ENCODE measurements at places on chromosomes 5 and 9.

GRCh38 chr9:137761032-137761431, 116.5 kb upstream of the CACNA1B start:
- no peak for DNase-seq

GRCh38 chr5:97162045-97162444, 19.6 kb upstream of the LIX1 start:
- no peak for DNase-seq

DNA sequence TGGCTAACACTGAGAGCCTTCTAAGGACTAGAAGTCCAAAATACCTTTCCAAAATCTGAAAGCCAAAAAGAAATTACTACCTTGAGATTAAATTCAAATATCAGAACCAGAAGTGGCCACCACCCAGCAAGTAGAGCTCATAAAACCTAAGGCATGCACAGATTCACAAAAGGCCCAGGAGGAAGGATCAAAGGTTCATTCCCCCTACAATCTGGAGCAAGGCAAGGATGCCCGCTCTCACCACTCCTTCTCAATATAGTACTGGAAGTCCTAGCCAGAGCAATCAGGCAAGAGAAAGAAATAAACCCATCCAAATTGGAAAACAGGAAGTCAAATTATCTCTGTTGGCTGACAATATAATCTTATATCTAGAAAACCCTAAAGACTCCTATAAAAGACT, 6.0 kb downstream of the RASEF start:
- DNase-seq: no peak

GRCh38 chr5:112063856-112064255, 306.9 kb upstream of the NREP start:
- DNase-seq: no peak

GRCh38 chr5:6307304-6307703, 71.0 kb downstream of the MED10 start:
- no peak for DNase-seq

GRCh38 chr5:146699138-146699537, 179.4 kb downstream of the PPP2R2B start:
- no peak for DNase-seq

DNA sequence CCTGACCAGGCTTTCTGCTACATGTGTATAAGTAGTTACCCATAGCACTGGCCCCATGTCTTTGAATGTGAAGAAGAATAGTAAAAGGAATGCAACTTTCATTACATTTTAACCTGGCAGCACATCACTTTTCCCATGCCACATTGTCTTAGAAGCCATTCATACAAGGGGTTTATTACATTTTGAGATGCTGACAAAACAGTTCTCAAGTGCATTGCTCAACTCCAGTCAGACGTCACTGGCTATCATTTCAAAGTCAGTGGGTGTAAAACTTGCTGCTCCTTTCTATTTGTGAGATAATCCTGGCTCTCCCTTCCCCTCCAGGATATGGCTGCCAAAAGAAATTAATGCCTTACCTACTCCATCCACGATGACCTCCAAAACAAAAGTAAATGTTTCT, 97.0 kb upstream of the VCAN start:
- DNase-seq: no peak

GRCh38 chr5:170748951-170749471, 34.5 kb upstream of the GABRP start:
- DNase-seq: no peak

GRCh38 chr5:169991115-169991869, 11.0 kb upstream of the INSYN2B start:
- DNase-seq: no peak

DNA sequence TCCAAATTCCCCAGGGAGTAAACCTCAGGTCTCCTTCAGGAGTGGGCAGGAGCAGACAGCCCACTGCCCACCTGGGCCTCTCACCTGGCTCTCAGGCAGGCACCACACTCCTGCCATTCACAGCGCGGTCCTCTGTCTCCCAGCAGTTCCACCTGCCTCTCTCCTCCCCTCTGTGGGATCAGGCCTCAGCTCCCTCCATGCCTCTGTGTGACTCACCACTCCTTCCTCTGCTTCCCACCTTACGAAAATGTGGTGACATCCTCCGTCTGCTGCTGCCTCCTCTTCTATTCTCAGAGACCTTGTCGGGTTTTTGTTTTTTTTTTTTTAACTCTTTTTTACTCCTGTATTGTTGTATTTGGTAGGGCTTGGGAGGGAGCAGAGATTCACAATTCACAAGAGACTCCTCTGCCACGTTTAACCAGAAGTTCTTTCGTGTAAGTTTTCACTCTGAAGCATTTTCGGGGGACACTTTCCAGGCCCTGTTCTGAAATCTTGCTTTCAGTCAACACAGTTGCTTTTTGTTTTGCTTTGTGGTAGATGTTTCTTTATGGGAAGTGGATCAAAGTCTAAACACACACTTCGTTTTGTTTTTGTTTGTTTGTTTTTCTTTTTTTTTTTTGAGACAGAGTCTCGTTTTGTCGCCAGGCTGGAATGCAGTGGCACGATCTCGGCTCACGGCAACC, 21.1 kb upstream of the CDKN2AIPNL start:
- no peak for DNase-seq

- no peak for DNase-seq
Measured at GRCh38 chr5:40716590-40716989, 36.9 kb downstream of the PTGER4 start.

- DNase-seq: no peak
Measured at GRCh38 chr9:35519692-35520363, 29.9 kb downstream of the RUSC2 start.

GRCh38 chr5:153523211-153523610, 32.7 kb downstream of the GRIA1 start:
- no peak for DNase-seq
